ENCODE measurements at places on chromosomes 4 and X.
A peak's percentile ranks its signal among the peaks of the same experiment; 100 is the strongest.

GRCh38 chr4:61886131-61886530, 686.0 kb downstream of the ADGRL3 start:
- no peak for DNase-seq

DNA sequence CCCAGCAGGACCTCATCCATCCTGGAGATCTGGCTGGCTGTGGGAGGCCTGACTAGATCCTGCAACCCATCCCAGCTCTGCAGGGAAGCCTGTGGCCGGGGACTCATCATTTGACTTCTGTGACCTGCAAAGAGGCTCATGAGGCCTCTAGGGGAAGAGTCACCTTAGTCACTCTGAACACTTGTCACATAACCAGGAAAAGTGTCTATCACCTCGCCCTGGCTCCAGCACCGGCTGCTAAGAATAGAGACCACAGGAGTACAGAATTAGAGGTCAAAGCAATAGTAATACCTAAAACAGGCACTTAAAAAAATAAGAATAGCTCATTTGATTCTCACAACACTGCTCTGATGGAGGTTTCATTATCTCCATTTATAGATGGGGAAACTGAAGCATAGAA, 3.8 kb upstream of the NSG1 start:
- no peak for DNase-seq

DNA sequence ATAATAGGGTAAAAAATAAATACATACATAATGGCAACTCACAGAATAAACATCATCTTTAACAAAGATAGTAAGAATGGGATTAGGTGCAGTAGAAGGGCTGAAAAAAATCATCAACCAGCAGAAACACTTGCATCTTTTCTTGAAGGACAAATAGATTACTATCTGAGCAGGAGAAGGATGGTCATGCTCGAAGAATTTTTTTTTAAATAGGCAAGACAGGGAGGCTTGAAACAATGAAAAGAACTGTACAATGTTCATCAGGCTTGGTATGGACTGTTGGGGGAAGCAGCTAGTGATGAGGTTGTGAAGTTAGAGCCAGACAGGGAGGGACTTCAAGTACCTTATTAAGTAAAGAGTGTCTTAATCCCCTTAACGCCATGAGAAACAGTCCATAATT, 167.4 kb upstream of the LDB2 start:
- DNase-seq: no peak

GRCh38 chrX:6132970-6133369, 95.7 kb downstream of the NLGN4X start:
- DNase-seq: no peak

- DNase-seq: no peak
These were observed 633.1 kb upstream of the FTHL17 start for GRCh38 chrX:31704938-31705337.

DNA sequence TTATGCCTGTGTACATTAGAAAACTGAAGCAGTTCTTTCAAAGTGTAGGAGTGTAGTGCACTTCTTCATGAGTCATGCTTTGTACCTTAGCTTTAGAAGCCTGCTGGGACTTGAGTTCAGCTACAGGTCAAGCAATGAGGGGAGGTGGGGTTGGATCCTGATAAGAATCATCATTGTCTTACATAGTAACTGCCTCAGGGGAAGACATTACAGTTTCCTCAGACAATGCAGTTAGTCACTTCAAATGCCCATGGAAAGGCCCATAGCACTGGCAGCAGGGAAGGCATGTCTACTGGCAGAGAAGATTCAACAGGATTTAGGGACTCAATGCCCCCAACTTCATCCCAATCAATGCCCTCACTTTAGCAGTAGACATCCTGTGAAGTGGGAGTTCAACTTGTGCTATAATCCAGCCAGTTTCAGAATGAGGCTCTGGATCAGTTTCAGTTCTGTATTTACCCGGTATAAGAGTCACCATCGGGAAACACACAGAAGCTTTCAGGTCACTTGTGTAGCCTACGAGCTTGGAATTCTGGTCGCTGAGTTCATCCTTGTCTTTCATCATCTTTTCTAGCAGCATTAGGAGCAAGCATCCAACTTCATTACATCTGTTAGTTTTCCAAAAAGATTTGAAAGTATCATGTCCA, 1216.5 kb downstream of the RAPGEF2 start:
- DNase-seq: peak; percentile 37

DNA sequence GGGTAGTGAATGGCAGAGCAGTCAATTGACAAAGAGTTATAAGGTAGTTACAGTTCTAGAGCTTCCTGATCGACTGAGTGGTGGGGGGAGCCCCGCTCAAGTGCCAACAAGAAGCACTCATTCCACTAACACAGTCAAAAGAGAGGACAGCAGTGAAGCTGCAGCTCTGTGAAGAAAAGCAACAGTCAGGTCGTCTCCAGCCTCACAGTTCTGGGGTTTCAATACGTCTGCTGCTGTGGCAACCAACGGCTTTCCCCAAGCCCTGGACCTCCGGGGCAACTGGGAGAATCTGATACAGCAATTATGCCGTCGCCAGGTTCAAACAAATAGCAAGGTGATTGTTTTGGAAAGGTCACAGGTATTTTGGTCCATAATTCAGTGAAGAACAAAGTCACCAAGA, 30.8 kb downstream of the GPM6B start:
- DNase-seq: no peak

GRCh38 chr4:142567199-142567598, 278.9 kb downstream of the INPP4B start:
- DNase-seq: no peak

GRCh38 chr4:5421416-5421815, 286.9 kb downstream of the EVC2 start:
- no peak for DNase-seq

GRCh38 chr4:26217961-26218676, 102.7 kb upstream of the RBPJ start:
- no peak for DNase-seq

DNA sequence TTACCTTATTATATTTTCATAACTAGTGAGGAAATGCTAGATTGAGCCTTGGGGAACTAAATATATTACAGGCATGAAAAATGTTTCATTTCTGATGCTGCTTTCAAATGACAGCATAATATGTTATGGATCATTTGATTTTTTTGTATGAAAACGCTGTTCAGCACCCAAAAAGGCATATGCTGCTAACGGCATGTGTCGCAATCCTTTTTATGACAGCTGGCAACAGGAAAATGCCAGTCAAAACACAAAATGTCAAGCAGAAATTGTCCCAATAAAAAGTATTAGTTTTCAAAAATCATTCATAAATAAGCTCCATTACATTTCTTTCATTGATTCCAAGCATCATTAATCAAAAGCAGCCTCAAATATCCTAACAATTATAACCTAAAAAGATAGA, 1244.5 kb downstream of the PCDH7 start:
- DNase-seq: no peak

- DNase-seq: peak; percentile 55
These were observed 8.8 kb downstream of the DDX53 start for GRCh38 chrX:23008431-23009099.

- DNase-seq: no peak
These were observed 8.3 kb upstream of the HAND2 start for GRCh38 chr4:173538148-173538908.

DNA sequence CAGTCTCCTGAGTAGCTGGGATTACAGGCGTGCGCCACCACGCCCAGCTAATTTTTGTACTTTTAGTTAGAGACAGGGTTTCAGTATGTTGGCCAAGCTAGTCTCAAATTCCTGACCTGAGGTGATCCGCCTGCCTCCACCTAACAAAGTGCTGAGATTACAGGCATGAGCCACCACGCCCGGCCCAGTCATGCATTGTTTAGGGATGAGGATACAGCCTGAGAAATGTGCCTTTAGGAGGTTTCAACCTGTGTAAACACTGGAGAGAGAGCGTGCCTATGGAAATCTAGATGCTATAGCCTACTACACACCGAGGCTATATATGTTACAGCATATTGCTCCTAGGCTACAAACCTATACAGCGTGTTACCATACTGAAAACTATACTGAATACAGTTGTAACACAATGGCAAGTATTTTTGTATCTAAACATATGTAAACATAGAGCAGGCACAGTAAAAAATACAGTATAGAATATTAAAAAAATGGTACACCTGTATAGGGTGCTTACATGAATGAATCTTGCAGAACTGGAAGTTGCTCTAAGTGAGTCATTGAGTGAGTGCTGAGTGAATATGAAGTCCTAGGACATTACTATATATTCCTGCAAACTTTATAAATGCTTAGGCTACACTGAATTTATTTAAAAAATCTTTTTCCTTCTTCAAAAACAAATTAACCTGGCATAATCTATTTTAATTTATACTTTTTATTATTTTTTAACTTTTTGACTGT, 588.2 kb upstream of the ADGRL3 start:
- peak; percentile 10 for DNase-seq

GRCh38 chr4:159272273-159273140, 169.6 kb downstream of the RAPGEF2 start:
- peak; percentile 61 for DNase-seq

DNA sequence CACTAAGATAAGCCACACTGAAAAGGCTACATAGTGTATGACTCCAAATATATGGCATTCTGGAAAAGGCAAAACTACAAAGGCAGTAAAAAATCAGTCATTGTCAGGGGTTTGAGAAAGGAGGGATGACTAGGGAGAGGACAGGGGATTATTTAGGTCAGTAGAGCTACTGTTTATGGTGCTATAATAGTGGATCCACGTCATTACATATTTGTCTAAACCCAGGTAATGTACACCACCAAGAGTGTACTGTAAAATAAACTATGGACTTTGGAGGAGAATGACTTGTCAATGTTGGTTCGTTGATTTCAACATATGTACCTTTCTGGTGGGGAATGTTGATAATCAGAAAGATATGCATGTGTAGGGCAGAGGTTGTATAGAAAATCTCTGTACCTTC, 837.6 kb downstream of the FAM133A start:
- DNase-seq: no peak

DNA sequence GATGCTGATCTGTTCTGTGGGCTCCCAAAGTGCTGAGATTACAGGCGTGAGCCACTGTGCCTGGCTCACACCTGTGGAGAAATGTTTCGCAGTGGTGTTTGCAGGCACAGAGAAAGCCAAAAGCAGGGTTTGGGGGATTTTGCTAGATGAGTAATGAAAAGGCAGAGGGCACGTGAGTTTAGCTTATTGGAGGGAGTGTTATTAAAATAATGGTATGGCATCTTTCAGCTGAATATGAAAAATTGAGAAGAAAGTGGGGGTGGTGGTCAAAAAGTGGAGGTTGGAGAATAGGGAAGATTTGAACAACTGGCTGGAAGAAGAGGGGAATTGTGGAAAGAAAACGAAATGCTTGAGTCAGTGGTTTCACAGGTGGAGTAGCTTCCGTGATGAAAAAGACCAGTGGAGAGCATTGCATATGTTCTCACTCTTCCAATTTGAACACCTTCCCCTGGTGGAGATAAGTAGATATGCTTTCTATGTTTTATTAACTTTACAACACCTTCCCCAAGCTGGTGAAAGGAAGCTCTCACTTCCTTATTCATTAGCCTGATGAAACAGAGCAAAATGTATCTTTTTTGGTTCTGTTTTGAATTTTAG, 1.1 kb upstream of the CHST7 start:
- no peak for DNase-seq

- no peak for DNase-seq
These were observed 294.0 kb upstream of the UGT8 start for GRCh38 chr4:114304567-114304966.

Measured in iris pigment epithelial cell (primary cell).